ENCODE measurements at places on chromosomes 7 and 10. TPM values are rescaled to one million over a fixed set of nuclear protein-coding genes. Genes with fewer than 3 reads are reported as not detected.

PILRA gene
- 5.3 TPM for polyA plus RNA-seq

DNA sequence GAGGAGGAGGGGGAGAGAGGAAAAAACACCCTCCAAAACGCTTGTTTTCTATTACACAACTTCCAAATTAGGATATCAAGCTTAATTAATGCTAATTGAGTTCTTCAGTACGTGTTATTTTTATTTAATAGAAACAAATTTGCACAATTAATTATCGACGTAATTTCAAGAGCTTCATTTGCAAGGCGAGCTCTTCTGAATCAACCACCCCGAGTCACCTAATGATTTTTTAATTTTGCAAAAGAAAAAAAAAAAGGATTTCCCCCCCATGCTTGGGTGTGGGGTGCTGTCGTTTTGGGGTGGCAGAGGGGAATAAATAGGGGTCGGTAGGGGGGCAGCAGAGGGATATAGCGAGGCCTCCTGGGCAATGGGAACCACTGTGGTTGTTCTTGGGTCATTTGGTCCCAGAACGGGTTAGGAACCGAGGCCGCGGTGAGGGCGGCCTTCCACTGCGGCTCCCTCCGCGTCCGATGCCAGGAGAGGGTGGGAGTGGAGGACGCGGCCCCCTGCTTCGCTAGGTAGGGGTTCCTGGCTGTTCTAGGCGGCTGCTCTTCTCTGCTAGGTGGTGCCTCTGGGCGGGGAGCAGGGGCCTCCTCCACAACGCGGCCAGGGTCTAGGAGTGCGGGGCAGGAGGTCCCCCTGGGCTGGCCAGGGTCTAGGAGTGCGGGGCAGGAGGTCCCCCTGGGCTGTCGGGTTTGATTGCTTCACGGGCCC lies 7.3 kb downstream of the UNCX start:
- peak overlapping the region; percentile 47 for H3K4me3 ChIP-seq
- H3K27me3 ChIP-seq, result peaks cover 96% of the 10 kb centered on the region
- H3K4me1 ChIP-seq, result peaks cover 62% of the 10 kb centered on the region
- H3K36me3 ChIP-seq, result no peaks in the 10 kb centered on the region
- H3K27ac ChIP-seq, result no peak overlapping the region

DNA sequence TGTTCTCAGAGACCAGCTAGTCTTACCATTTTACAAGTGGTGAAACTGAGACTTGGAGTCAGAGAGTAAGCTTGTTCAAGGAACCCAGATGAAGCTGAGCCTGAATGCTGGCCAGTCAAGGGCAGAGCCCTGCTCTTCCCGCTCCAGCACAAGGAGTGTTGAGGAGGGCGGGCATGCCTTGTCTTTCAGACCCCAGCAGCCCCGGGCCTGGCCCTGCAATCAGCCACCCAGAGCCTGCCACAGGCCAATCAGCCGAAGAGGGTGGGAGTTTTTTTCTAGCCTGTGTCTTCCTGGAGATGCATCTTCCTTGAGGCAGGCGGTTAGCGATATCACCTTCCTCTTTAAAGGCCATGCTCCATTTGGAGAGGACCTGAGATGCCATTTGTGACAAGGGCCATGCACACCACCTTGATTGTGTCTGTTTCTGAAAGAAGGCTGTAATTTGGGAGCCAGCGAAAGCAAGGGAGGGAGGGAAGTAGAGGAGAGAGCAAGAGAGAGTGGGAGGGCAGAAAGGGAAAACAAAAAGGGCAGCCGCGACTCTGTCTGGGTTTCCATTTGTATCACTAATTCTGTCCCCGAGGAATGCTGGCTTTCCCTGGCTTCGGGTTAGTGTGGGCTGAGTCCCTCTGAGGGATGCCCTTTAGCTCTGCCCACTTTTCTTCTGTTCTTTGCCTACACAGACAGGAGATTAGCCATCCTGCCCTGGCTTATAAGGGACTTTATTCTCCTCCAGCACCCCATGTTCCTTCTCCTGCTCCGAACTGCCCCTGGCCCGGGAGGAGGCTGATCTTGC lies 8.0 kb downstream of the CDH23 start:
- H3K4me3 ChIP-seq, result no peak overlapping the region
- no peaks in the 10 kb centered on the region for H3K4me1 ChIP-seq
- no peak for DNase-seq
- H3K27ac ChIP-seq, result no peak overlapping the region
- no peaks in the 10 kb centered on the region for H3K36me3 ChIP-seq
- H3K27me3 ChIP-seq, result peaks cover 8% of the 10 kb centered on the region

- H3K36me3 ChIP-seq, result no peaks in the 10 kb centered on the region
- peak; percentile 56 for DNase-seq
- H3K27ac ChIP-seq, result peak overlapping the region; percentile 34
- H3K27me3 ChIP-seq, result no peaks in the 10 kb centered on the region
- H3K4me1 ChIP-seq, result peaks cover 18% of the 10 kb centered on the region
Measured at GRCh38 chr7:13834328-13834761, 155.1 kb downstream of the ETV1 start.

ADAM12 gene
- polyA plus RNA-seq, result not detected

DNA sequence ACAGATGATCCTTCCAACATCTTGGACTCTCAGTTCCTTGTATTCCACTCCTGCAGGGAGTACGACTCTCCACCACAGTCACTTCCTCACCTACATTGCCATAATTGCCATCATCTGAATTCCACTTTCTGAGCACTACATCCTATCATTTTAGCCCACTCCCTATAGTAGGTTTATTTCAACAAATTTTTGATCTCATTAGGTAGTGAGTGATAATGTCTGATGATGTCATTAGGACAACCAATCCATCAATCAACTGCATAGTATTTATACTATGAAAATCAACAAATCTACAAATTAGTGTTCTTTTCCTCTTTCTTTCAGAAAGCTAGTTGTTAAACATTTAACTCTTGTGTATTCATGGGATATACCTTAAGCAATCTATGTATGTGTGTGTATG lies 13.7 kb upstream of the TRA2A start:
- H3K27me3 ChIP-seq, result no peaks in the 10 kb centered on the region
- H3K36me3 ChIP-seq, result no peaks in the 10 kb centered on the region
- no peak for DNase-seq
- no peak overlapping the region for H3K27ac ChIP-seq

GRCh38 chr7:127812540-127812939 lies 160.5 kb downstream of the SND1 start:
- DNase-seq, result peak; percentile 17
- H3K27me3 ChIP-seq, result no peaks in the 10 kb centered on the region
- H3K4me3 ChIP-seq, result no peak overlapping the region
- H3K36me3 ChIP-seq, result no peaks in the 10 kb centered on the region

GRCh38 chr10:70575874-70576802 lies 26.4 kb downstream of the PRF1 start:
- H3K36me3 ChIP-seq, result no peaks in the 10 kb centered on the region
- DNase-seq, result no peak
- H3K4me3 ChIP-seq, result no peak overlapping the region
- H3K27me3 ChIP-seq, result no peaks in the 10 kb centered on the region

- H3K27ac ChIP-seq, result no peak overlapping the region
- no peak for DNase-seq
- H3K27me3 ChIP-seq, result no peaks in the 10 kb centered on the region
- H3K4me3 ChIP-seq, result no peak overlapping the region
Measured at GRCh38 chr7:92644406-92645113, 54.4 kb upstream of the FAM133B start.

EPC1 gene
- polyA plus RNA-seq, result 24.5 TPM

- DNase-seq, result no peak
- H3K4me1 ChIP-seq, result no peaks in the 10 kb centered on the region
- no peaks in the 10 kb centered on the region for H3K27me3 ChIP-seq
Measured at GRCh38 chr7:148669927-148670326, 28.8 kb upstream of the CUL1 start.

RPEL1 gene
- polyA plus RNA-seq, result 0.21 TPM

ASIC3 gene
- 0.87 TPM for polyA plus RNA-seq

- DNase-seq, result no peak
- no peaks in the 10 kb centered on the region for H3K36me3 ChIP-seq
- H3K27me3 ChIP-seq, result peaks cover 8% of the 10 kb centered on the region
- H3K27ac ChIP-seq, result no peak overlapping the region
- H3K4me3 ChIP-seq, result peak overlapping the region; percentile 50
Measured at GRCh38 chr10:133262696-133263095, 14.0 kb downstream of the ADAM8 start.

- no peak overlapping the region for H3K4me3 ChIP-seq
- H3K27ac ChIP-seq, result no peak overlapping the region
- no peaks in the 10 kb centered on the region for H3K27me3 ChIP-seq
- H3K36me3 ChIP-seq, result no peaks in the 10 kb centered on the region
- DNase-seq, result no peak
Measured at GRCh38 chr10:30068492-30069223, 9.3 kb upstream of the JCAD start.

DNA sequence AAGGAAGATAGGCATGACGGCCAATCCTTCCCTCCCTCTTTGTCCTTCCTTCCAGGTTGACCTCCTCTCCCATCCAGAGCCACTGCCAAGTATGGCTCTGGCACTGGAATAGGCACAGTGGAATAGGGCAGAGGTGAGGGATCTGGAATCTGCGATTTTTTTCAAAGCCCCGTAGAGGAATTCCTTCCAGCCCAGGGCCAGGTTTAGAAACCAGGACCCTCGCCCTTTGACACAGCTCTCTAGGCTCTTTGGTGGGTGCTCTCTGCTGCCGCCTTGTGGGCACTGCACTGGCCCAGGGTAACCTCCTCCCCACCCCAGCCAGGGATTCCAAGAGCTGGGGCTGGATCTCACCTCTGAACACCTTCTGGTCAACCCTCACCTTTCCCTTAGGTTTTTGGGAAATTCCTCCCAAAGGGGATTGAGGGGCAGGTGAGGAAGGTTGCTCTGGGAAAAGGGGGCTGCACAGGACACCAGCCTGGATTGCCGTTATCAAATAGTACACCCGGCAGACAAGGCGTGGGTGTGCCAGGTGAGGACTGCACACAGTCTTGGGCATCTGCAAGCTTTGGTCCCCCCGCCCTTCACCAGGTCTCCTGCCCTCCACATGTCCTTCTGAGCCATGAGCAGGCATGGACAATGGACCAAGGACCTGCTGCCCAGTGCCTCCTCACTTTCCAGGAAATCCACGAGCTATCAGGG lies 22.8 kb downstream of the C10orf105 start:
- no peaks in the 10 kb centered on the region for H3K36me3 ChIP-seq
- no peak overlapping the region for H3K27ac ChIP-seq
- no peak overlapping the region for H3K4me3 ChIP-seq
- H3K4me1 ChIP-seq, result no peaks in the 10 kb centered on the region
- H3K27me3 ChIP-seq, result no peaks in the 10 kb centered on the region

- H3K4me3 ChIP-seq, result peak overlapping the region; percentile 59
- H3K4me1 ChIP-seq, result peaks cover 22% of the 10 kb centered on the region
- peak; percentile 96 for DNase-seq
- H3K27ac ChIP-seq, result peak overlapping the region; percentile 96
- no peaks in the 10 kb centered on the region for H3K27me3 ChIP-seq
Measured at GRCh38 chr10:103772096-103772845, 83.1 kb downstream of the SH3PXD2A start.

GRCh38 chr10:128103229-128103714 lies 23.0 kb downstream of the MKI67 start:
- H3K27ac ChIP-seq, result no peak overlapping the region
- H3K36me3 ChIP-seq, result peaks cover 47% of the 10 kb centered on the region
- no peaks in the 10 kb centered on the region for H3K27me3 ChIP-seq
- no peak overlapping the region for H3K4me3 ChIP-seq
- no peak for DNase-seq

DNA sequence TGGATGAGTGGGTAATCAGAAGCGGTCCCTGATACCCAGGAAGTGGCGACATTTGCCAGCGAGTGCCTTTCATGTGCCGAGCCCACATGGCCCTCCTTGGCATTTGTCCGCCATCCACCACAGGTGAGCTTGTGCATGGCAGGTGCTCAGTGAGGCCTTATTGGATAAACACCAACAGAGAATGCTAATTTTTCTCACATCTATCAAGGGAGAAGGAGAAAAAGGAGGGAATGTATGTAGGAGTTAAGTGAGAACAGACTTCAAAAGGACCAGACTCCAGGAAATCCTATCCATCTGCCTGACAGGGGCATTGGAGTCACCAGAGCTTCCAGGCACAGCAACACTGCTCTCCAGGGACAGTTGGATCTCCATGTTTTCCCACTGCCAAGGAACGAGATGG lies 143.5 kb upstream of the ZMIZ1 start:
- DNase-seq, result no peak
- no peaks in the 10 kb centered on the region for H3K4me1 ChIP-seq
- H3K36me3 ChIP-seq, result no peaks in the 10 kb centered on the region
- no peak overlapping the region for H3K4me3 ChIP-seq
- H3K27ac ChIP-seq, result no peak overlapping the region
- H3K27me3 ChIP-seq, result no peaks in the 10 kb centered on the region

GIMAP7 gene
- not detected for polyA plus RNA-seq

GTF2IRD1 gene
- polyA plus RNA-seq, result 40.9 TPM

DNA sequence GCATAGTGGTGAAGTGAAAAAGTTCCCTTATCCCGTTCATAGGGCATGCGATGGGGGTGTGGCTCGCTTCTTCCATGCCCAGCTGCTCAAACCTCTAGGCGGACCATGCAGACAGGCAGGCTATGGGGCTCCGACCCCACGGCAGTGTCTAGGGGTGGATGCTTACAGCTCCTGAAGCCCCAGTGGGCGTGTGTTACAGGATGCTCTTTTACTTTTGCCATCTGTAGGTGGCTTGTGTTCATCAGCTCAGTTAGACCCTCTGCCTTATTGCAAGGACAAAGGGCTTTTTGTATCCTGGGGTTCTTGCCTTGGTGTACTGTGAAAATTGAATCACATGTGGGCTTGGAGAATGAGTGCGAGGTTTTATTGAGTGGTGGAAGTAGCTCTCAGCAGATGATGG lies at the start of gene MYL10:
MYL10 (minus strand) TSS at position 126 of the 400 bp plus-strand sequence. CDS start 178 bp downstream, outside the sequence.
- no peak for DNase-seq
- H3K27me3 ChIP-seq, result no peaks in the 10 kb centered on the region
- no peak within 1 kb of the TSS for H3K27ac ChIP-seq
- H3K4me1 ChIP-seq, result peaks cover 14% of the 10 kb centered on the region
- H3K36me3 ChIP-seq, result no peaks in the 10 kb centered on the region
- no peak within 1 kb of the TSS for H3K4me3 ChIP-seq

GPR85 gene
- not detected for polyA plus RNA-seq

GRCh38 chr10:11678074-11678793 lies 63.9 kb upstream of the ECHDC3 start:
- H3K4me1 ChIP-seq, result no peaks in the 10 kb centered on the region
- H3K27ac ChIP-seq, result no peak overlapping the region
- no peak for DNase-seq
- H3K36me3 ChIP-seq, result no peaks in the 10 kb centered on the region
- no peaks in the 10 kb centered on the region for H3K27me3 ChIP-seq
- H3K4me3 ChIP-seq, result no peak overlapping the region

GRCh38 chr10:71659737-71660136 lies 59.8 kb downstream of the C10orf105 start:
- H3K27me3 ChIP-seq, result peaks cover 18% of the 10 kb centered on the region
- H3K4me1 ChIP-seq, result peaks cover 35% of the 10 kb centered on the region
- DNase-seq, result no peak
- H3K27ac ChIP-seq, result no peak overlapping the region
- H3K4me3 ChIP-seq, result no peak overlapping the region
- no peaks in the 10 kb centered on the region for H3K36me3 ChIP-seq

FOXP2 gene
- 0.31 TPM for polyA plus RNA-seq

GRCh38 chr7:4789194-4790077 lies 14.0 kb downstream of the AP5Z1 start:
- no peak for DNase-seq
- no peaks in the 10 kb centered on the region for H3K36me3 ChIP-seq
- no peak overlapping the region for H3K4me3 ChIP-seq
- no peak overlapping the region for H3K27ac ChIP-seq

SPDYE6 gene
- not detected for polyA plus RNA-seq

Measured in GM23338 (cell line).